Subcutaneous adipose tissue (tissue), 4 donors: ENCODE measurements at places on chromosomes 16 and 17. TPM values are rescaled to one million over a fixed set of nuclear protein-coding genes. Genes with fewer than 3 reads are reported as not detected.

The WNT9B gene
- 0.51 TPM for total RNA-seq

The ZP2 gene
- not detected for total RNA-seq

The SLC52A1 gene
- not detected for total RNA-seq

The KCNJ16 gene
- 0.49 TPM for total RNA-seq

The DNAH3 gene
- total RNA-seq: not detected

The CDH8 gene
- not detected for total RNA-seq

The CCL16 gene
- total RNA-seq: not detected

The CD300E gene
- 1.1 TPM for total RNA-seq
